ENCODE measurements at places on chromosomes 6 and 20.
A peak's percentile ranks its signal among the peaks of the same experiment; 100 is the strongest.

DNA sequence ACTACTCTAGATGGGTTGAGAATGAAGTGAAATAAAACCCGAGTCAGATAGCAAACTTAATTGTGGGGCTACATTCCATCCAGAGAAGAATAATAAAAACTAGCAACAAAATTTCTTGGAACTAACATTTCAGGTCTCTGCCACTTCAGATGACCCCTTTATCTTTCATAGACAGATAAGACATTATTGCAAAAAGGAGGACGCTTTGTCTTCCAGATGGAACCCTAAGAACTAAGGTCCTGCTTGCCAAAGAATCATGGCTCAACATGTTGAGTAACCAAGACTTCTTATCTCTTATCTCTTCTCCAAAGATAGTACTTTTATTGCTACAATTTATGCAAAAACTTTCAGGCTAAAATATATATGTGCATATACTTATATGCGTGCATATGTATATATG lies 221.1 kb upstream of the PREP start:
- DNase-seq, result no peak

DNA sequence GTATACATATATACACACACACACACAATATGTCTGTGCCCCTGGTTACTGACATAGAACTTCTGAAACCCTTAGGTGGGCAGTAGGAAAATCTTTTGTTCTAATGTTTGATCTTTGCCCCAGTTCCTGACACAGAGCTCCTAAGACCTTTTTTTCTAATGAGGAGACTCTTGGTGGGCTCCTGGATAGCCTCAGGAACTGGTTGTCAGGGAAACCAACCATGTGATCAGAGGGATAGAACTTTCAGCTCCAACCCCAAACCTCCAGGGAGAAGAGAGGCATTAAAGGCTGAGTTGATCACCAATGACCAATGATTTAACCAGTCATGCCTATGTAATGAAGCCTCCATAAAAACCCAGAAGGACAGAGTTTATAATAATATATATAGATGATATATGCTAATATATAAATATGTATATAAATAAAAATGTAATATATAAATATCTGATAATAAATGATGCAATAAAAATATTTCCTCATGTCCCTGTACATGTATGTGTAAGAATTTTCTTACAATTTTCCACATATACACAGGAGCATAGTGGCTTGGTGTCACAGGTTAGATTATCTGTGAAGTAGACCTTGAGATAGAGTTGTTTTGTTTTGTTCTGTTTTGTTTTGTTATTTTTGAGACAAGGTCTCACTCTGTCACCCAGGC lies 93.3 kb downstream of the GPX5 start:
- DNase-seq, result no peak

DNA sequence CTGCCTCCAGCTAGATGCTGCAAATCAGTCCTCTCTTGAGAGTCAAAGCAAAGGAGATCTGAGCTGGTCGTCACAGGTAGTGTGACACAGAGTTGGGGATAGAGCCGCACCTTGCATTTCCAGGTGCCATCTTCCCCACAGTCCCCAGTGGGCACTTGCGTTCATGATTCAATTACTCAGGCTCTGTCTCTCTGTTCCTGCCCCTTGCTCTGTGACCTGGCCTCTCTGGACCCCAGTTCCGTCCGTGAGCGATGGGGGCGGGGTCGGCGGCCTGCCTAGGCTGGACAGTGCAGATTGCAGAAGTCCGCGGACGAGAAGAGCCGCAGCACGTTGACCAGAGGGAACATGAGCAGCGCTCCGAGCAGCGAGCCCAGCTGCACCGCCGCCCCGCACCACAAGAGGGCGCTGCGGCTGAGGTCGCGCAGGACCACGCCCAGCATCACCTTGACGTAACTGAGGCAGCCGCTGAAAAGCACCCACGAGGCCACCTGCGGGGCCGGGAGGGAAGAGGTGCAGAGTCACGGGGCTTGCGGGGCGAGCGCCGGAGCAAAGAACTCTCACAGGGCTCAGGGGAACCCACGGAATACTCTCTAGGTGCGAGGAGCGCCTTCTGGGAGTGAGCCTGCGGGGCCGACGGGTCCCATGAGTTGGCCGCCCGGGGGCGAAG lies 7.4 kb downstream of the SLC52A3 start:
- DNase-seq, result peak; percentile 15

DNA sequence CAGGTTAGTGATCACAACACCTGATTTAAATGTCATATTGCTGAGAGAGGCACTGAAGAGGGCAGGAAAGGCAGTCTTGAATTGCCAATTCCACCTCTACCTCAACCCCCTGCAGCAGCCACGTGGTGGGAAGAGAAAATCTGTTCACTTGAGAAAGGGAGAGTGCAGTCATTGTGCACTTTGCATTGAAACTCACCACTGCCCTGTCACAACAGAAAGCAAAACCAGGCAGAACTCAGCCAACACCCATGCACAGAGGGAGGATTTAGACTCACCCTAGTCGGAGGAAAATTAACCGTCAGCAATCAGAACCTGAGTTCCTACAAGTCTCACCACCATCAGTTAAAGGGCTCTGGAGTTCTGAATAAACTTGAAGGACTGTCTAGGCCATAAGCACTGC lies 1040.2 kb downstream of the HACE1 start:
- DNase-seq, result no peak

- DNase-seq, result peak; percentile 90
These were observed 18.6 kb upstream of the SLCO4A1 start for GRCh38 chr20:62623488-62624324.

DNA sequence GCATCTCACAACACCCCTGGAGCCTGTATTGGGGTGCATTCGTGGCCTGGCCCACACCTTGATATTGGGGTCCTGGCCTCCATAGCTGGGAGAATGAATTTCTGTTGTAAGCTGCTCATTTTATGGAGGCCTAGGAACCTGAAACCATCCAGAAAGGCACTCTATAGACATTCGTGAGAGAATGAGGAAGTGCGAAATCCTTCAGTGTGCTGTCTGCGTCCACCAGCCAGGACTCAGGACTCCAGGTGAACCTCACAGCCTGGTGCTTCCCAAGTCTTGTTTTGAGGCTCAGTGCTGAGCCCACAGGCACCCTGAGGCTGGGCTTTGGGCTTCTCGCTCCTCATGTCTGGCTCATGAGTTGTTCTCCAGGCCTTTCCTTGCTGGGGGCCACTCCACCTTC lies 11.9 kb upstream of the RBBP8NL start:
- DNase-seq, result no peak

DNA sequence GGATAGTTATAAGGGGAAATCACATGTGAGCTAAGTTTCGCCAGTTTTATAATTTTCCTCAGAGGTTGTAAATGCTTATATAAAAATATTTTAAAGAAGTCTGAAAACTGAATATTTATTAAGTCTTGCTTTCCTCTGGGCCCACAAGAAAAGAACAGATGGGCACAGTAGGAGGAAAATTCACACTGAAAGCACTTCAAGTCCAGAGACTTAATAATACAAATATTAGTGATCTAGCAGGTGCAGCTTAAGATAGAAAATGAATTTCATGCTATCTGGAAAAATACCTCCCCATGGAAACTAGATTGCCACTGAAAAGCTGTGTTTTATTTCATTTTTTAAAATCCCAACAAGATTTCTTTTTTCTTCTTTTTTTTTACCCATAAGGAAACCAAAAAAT lies 47.2 kb downstream of the ORC3 start:
- no peak for DNase-seq

DNA sequence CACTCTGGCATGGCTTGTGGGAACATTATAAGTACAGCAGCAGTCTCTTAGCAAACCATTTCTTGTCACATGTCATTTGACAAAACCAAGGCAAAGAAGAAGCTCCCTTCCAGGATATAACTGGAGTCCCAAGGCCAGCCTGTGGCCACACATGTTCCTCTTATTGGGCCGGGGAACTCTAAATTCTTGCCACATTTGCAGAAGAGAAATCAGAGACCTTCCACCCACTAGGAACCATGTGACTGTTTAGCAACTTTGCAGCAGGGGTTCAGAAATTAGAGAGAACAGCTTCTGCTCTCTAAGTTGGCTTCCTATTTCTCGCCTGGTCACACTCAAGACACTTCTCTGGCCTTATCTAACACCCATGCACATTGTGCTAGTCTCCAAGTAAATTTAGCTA lies 20.4 kb upstream of the MEP1A start:
- DNase-seq, result no peak

- peak; percentile 82 for DNase-seq
These were observed 1.4 kb upstream of the TRIM39 start for GRCh38 chr6:30325150-30325872.

DNA sequence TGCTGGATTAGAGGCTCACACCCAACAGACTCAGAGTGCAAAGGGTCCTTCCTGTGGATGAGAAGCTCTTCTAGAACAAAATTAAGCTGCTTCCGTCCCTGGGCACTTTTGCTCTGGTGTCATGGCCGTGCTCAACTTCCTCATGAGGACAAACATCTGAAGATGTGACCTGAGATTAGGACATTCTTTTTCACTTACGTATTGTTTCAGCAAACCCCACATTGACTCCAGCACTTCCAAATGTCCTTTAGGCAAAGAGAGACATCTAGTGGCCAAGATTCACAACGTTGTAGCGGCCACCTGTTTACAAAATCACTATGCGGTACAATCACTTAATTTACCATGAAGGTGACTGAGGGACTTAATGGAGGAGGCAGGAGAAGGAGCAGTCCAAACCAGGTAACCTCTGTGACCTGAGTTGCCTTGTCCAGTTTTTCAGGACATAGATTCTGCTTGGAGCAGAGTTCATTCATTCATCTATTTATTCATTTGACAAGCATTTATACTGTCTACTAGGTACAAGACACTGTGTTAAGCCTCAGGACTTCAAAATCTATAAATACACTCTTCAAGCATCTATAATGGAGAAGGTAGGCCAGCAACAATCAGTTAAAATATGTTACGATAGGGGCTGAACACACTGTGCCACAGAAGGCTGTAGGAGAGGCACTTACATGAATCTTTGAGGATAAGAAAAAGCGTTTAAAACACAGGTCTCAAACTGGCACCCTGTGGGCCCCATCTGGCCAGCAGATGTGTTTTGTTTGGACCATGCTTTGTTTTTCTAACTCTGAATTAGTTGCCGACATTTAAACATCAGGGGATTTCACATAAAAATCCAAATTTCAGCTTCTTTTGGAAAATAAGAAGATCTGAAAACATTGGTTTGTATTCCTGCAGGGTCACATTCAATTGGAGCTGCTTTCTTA lies 5.6 kb upstream of the ADGRF1 start:
- DNase-seq, result no peak

GRCh38 chr20:32563311-32564272 lies 21.5 kb downstream of the NOL4L start:
- DNase-seq, result no peak

DNA sequence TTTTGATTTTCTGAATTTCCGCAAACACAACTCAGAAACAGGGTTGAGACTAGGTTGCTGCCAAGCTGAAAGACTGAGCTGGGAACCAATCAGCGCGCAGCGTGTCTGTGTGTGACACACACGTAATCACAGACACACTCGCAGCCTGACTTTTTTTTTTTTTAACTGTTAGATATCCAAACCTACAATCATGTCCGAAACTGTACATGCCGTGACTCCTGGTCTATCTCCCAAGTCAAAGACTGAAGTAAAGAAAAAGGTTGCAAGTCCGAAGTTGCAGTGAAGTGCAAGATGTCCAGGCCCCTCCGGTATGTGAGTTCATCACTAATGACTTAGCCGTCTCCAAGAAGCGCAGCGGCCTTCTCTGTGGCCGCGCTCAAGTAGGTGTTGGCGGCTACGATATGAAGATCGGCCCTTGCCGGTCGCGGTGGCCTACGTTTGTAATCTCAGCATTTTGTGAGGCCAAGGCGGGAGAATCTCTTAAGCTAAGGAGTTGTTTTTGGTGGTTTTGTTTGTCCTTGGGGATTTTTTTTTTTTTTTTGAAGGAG lies 108.2 kb downstream of the HFE start:
- peak; percentile 89 for DNase-seq

DNA sequence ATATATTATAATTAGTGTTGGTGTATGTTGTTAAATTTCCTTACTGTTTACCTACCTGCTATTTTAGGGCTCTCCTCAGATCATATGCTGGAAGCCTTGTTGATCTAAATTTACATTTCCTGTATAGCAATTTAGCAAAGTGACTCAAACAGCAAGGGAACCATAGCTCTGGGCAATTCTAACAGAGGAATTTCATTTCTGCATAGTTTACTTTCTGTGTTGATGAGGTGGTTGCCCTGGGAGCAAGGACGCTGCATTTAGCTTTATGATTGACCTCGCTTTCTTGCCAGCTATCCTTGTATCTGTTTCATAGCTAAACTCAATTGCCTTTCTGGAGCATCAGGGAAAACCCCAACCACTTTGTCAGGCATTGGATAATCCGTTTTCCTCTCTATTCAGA lies 810.8 kb downstream of the GRIK2 start:
- no peak for DNase-seq

DNA sequence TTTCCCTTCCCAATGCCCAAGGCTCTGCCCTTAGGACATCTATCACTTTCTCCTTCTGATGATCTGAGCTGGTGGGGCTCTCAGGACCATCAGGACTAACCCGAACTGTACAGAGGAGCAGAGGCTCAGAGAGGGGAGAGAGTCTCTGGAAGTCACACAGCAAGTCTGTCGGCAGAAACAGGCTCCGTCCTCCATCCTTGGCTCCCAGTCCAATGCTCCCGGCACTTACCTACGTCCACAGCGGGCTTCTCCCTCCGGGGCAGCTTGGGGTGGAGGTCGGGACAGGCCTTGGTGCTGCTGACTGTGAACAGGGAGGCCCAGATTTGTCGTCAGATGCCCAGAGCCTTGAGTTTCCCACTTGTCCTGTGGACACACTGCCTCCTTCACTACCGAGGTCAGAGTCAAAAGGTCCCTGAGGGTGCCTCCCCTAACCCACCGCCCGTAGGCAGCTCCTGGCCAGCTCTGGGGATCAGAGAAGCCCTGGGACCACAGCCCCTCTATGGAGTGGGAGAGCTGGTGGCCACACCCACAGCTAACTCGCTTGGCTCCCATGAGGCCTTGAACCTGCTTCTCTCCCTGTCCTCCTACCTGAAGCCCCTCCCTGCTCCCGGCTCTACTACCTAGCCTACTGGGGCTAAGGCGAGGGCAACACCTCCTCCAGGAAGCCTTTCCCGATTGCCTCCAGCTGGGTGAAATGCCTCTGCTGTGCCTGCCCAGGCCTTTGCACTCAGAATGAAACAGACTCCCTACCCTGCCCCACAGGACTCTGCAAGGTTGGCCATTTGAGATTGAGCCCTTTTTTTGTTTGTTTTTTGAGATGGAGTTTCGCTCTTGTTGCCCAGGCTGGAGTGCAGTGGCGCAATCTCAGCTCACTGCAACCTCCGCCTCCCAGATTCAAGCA lies 22.6 kb downstream of the VSTM2L start:
- DNase-seq, result no peak

- no peak for DNase-seq
These were observed 456.8 kb downstream of the MAFB start for GRCh38 chr20:40232273-40232672.

- no peak for DNase-seq
These were observed 98.7 kb downstream of the TRIM27 start for GRCh38 chr6:28824793-28825731.

- no peak for DNase-seq
These were observed 17.7 kb downstream of the COL9A1 start for GRCh38 chr6:70285201-70285600.

- no peak for DNase-seq
These were observed 21.4 kb downstream of the ZFAND3 start for GRCh38 chr6:37840940-37841300.

- DNase-seq, result peak; percentile 87
These were observed at the start of gene ARMC2 for GRCh38 chr6:108848116-108848868. TSS of gene ARMC2 (plus strand) at chr6:108848422. CDS start at chr6:108854268, 5,846 bp downstream.

All from CD4-positive, alpha-beta T cell treated with Interleukin-6 for 4 hours (primary cell).